Right lobe of liver (tissue), 6 donors: ENCODE measurements at places on chromosomes 5 and 9.
A peak's percentile ranks its signal among the peaks of the same experiment; 100 is the strongest.

- no peak for DNase-seq
Observed at GRCh38 chr5:135930029-135930948, 24.5 kb downstream of the LECT2 start.

DNA sequence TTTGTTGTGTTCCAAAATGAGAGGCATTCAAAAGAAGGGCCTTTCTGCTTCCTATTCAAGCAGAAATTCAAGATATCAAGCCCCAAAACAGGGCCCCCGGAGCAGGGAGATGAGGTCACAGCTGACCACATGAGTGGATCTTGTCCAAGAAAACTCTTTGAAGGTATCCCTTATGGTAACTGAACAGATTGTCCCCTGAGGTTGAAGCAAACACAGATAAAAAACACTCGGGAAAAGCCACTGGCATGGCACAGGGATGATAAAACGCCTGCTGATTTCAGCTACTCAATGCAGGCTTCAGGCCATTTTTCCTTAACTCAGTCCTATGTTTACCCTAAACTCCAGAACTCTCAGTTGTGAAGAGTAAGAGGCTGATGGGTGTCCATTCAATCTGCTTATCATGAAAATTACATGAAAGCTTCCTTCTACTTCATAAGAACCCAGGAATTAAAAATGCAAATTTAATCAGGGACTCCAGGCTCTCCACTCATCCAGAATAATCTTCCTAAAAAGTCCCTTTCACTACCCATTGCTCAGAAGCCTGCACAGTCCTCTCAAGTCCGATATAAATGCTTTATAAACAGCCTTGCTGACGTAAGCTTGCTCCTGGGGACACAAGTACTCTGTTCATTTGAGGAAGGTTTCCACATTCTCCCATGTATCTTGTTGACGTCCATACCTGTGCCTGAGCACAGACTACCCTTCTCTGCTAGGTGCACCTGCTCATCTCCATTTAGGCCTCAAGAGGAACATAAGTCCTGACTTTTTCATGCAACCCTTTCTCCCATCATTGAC is 35.9 kb upstream of the SLC1A3 start:
- DNase-seq = no peak

- DNase-seq = no peak
Observed at GRCh38 chr9:9112001-9112720, 1312.6 kb upstream of the DMAC1 start.

- DNase-seq = no peak
Observed at GRCh38 chr5:78747055-78747454, 98.5 kb upstream of the LHFPL2 start.

- DNase-seq = no peak
Observed at GRCh38 chr5:32928761-32929160, 217.6 kb downstream of the NPR3 start.

GRCh38 chr5:132203916-132204315 is 23.7 kb downstream of the P4HA2 start:
- DNase-seq = no peak

DNA sequence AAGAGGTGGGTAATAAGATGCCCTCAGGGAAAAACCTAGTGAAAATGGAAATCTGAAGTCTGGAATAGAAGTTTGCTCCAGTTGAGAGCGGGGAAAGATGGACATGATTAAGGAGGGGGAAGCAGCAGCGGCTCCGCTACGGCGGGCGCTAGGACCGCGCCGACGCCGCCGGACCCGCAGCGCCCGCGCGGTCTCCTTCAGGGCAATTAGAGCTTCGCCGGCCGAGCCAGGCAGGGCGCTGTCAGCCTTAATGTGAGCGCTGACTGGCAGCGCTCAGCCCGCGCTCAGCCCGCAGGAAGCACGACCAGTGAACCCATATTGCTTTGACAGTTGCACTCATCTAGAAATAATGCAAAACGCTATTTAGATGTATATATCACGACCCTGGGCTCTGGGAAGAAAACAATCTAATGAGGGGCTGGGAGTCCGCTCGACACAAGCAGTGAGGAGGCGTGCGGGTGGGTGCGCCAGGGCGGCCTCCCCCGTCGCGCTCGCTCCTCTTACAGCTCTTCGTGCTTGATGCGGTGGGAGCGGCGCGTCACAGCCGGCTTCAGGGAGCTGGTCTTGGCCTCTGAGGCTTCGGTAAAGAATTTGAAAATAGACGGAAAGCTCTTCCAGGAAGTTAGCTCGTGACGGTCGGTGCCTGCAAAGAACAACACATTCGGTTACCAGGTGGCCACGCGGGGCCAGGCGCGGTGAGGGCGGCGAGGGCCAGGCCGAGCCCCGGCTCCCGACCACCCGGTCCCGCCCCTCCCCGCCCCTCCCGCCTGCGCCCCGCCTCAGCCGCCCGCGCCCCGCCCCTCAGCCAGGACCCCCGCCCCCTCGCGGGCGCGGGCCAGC is 37.7 kb downstream of the NR2F1 start:
- DNase-seq = peak; percentile 77

GRCh38 chr5:6822556-6823343 is 109.5 kb downstream of the TENT4A start:
- DNase-seq = no peak

- no peak for DNase-seq
Observed at GRCh38 chr5:73994963-73995362, 369.0 kb downstream of the ARHGEF28 start.

DNA sequence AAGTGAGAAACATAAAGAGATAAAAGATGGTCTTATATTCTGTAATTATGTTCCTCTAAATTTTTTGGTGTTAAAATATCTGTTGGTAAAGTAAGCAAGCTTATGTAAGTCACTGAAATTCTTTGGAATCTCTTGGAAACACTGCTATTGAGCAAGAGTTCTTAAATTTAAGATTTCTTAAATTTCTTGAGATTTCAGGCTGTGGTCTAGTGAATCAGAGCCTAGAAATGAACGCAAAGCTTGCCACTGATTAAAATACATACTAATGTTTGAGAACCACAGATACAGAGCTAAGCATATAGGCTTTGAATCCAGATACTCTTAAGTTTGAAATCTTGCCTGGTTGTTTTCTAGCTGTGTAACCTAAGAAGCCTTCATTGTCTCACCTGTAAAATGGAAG is 133.4 kb downstream of the TRPM3 start:
- no peak for DNase-seq
